ENCODE measurements at places on chromosomes 1 and 21.

- no peak for DNase-seq
Measured at GRCh38 chr1:78049396-78049795, 3.6 kb downstream of the GIPC2 start.

DNA sequence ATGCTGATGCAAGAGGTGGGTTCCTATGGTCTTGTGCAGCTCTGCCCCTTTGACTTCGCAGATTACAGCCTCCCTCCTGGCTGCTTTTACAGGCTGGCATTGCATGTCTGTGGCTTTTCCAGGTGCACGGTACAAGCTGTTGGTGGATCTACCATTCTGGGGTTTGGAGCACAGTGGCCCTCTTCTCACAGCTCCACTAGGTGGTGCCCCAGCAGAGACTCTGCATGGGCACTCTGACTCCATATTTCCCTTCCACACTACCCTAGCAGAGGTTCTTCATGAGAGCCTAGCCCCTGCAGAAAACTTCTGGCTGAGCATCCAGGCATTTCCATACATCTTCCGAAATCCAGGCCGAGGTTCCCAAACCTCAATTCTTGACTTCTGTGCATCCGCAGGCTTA is 989.0 kb downstream of the PLA2G4A start:
- DNase-seq = no peak

GRCh38 chr1:21653744-21654100 is 15.4 kb downstream of the RAP1GAP start:
- no peak for DNase-seq

DNA sequence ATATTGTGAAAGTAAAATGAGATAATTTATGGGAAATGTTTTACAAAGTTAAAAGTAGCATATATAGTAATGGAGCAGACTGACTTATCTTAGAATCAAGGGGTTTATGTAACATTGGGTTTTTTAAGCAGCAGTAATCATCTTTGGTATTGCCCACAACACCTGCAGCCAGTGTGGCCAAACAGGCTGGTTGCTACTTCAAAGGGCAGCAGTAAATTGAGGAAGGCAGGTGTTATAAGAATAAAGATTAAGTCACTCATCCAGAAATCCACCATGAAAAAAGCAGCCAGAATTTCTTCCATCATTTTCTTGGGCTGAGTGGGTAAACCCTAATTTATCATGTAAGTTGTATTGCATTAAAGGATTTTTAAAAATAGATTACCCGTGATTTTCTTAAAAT is 16.7 kb downstream of the DYNLT5 start:
- DNase-seq = no peak

DNA sequence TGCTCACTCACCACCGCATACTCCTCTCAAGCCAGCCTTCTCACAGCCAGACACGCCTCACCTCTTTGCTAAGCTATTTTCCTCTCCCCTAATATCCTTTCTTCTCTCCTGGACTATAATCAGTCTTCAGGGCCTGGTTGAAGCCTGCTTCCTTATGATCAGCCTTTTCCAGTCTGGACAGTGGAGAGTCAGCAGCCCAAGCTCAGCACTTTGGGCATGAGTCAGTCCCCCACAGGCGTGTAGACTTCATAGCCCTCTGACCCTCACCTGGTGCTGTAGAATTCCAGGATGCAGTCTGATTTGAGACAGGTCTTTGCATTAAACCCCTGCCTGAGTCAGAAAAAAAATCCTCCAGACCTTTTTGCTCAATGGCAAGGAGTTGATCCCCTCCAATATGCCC is 2.5 kb downstream of the HPCAL4 start:
- DNase-seq = no peak

DNA sequence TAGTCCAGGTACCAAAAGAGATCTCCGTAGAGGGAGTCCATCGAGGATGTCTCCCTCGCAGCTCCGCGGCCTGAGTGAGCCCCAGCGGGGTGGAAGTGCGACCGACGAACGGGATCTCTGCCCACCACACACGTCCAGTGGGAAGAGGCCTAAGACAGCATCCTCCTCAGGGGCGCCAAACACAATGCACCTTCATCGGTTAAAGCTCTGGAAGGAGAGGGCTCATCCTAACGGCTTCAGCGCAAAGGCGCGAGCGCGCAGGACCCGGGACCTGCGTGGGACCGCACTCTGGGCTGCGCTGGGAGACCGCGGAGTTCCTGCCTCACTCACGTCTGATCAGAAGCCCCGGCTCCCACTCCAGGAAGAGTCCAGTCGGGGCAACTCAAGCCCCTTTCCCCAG is 7.6 kb downstream of the SLC25A24 start:
- no peak for DNase-seq

- no peak for DNase-seq
Measured at GRCh38 chr1:77415579-77415978, 133.8 kb downstream of the AK5 start.

- DNase-seq = peak; percentile 78
Measured at GRCh38 chr1:151196292-151196800, 2.0 kb upstream of the PIP5K1A start.

DNA sequence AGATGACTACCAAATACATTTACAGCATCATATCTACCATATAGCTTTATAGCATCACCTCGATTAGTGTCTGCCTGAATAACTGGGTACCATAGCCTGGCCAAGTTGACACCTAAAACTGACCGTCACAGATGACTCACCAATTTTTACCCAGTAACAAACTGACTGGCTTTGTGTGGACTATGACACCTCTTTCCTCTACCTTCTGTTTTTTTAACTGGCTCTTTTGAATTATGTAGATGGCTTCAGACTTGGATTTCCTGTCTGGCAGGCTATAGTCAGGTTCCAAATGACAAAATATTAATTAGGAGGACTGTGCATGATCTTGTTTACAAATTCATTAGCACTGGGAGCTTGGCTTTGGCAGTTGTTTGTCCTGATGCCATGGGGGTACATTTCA is 360.3 kb downstream of the TGFB2 start:
- DNase-seq = no peak

- no peak for DNase-seq
Measured at GRCh38 chr1:115107516-115108260, 18.4 kb upstream of the TSPAN2 start.

- no peak for DNase-seq
Measured at GRCh38 chr21:39003982-39004633, 179.1 kb downstream of the PSMG1 start.

DNA sequence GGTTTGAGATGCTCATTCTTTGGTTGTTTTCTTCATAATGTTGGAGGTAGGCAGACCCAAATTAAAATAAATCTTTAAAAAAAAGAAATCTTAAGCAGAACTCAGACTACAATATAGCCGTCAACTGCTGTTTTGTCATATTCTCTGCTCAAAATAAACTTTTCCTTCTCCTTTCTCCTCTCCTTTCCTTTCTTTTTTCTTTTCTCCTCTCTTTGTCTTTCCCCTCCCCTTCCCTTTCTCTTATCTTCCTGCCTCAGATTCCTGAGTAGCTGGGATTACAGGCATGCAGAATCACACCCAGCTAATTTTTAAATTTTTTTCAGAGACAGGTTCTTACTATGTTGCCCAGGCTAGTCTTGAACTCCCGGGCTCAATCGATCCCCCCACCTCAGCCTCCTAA is 24.8 kb upstream of the MTF1 start:
- no peak for DNase-seq

GRCh38 chr1:156941675-156942074 is 21.2 kb downstream of the LRRC71 start:
- DNase-seq = no peak

GRCh38 chr1:230707732-230708630 is 5.9 kb downstream of the AGT start:
- DNase-seq = no peak

GRCh38 chr1:243725075-243725474 is 125.0 kb downstream of the AKT3 start:
- no peak for DNase-seq

All from NCI-H2171 (cell line).